ENCODE measurements at places on chromosomes 16 and 17. TPM values are rescaled to one million over a fixed set of nuclear protein-coding genes. Genes with fewer than 3 reads are reported as not detected.

Gene INCA1
- total RNA-seq = 0.88 TPM

Gene BORCS6
- 10.9 TPM for total RNA-seq

Gene EPOP
- total RNA-seq = 3.0 TPM

Gene TMEM238L
- not detected for total RNA-seq

Gene GAST
- not detected for total RNA-seq

Gene SDR42E1
- 0.03 TPM for total RNA-seq

Data from A172 (cell line).